Liver (tissue), 10 donors: ENCODE measurements at places on chromosomes 6 and 20. TPM values are rescaled to one million over a fixed set of nuclear protein-coding genes. Genes with fewer than 3 reads are reported as not detected.

- no peak overlapping the region for H3K4me3 ChIP-seq
- H3K27me3 ChIP-seq: no peaks in the 10 kb centered on the region
- no peaks in the 10 kb centered on the region for H3K36me3 ChIP-seq
Observed at GRCh38 chr20:14951105-14951504, 613.7 kb upstream of the FLRT3 start.

Gene CTCFL
- 0.08 TPM for total RNA-seq

Gene FABP7
- total RNA-seq: not detected

GRCh38 chr6:78835817-78836216 is 31.5 kb upstream of the IRAK1BP1 start:
- H3K27me3 ChIP-seq: no peaks in the 10 kb centered on the region
- DNase-seq: no peak
- H3K36me3 ChIP-seq: no peaks in the 10 kb centered on the region

GRCh38 chr6:124699038-124699437 is 263.2 kb upstream of the RNF217 start:
- H3K4me3 ChIP-seq: no peak overlapping the region
- no peaks in the 10 kb centered on the region for H3K36me3 ChIP-seq
- no peaks in the 10 kb centered on the region for H3K27me3 ChIP-seq
- no peak for DNase-seq

Gene ATP6V1G2
- 0.14 TPM for total RNA-seq

- no peaks in the 10 kb centered on the region for H3K27me3 ChIP-seq
- no peak overlapping the region for H3K27ac ChIP-seq
- H3K4me3 ChIP-seq: no peak overlapping the region
- H3K36me3 ChIP-seq: no peaks in the 10 kb centered on the region
- no peaks in the 10 kb centered on the region for H3K4me1 ChIP-seq
- peak; percentile 81 for DNase-seq
Observed at GRCh38 chr6:89610149-89610642, 28.4 kb downstream of the LYRM2 start.

Gene TMEM200A
- total RNA-seq: 0.08 TPM

DNA sequence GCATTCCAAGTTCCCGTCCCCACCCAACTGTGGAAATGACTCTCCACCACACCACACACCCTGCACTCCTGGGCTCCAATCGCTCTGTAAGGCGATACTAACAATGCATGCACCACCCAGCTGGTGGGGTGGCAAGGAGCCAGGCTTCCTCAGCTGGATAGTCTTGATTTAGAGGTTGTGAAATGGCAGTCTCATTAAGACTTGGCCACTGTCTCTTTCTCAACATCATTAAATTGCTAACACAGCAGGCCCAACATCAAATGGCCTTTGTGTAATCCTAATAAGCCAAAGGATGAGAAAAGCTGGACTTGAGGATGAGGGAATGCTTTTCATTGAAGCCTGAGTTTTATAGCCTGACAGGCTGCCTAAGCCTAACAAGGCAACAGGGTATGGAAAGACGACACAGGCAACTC is 223.7 kb downstream of the GMDS start:
- no peak for DNase-seq
- H3K27ac ChIP-seq: no peak overlapping the region
- no peaks in the 10 kb centered on the region for H3K27me3 ChIP-seq
- H3K36me3 ChIP-seq: no peaks in the 10 kb centered on the region
- peaks cover 1% of the 10 kb centered on the region for H3K4me1 ChIP-seq

Gene VSX1
- total RNA-seq: not detected

Gene DACT2
- 0.42 TPM for total RNA-seq

Gene SLC29A1
- total RNA-seq: 67.2 TPM

- peaks cover 25% of the 10 kb centered on the region for H3K4me1 ChIP-seq
- H3K4me3 ChIP-seq: peak overlapping the region; percentile 0
- H3K27ac ChIP-seq: peak overlapping the region; percentile 85
- H3K27me3 ChIP-seq: no peaks in the 10 kb centered on the region
- DNase-seq: no peak
- no peaks in the 10 kb centered on the region for H3K36me3 ChIP-seq
Observed at GRCh38 chr6:26214803-26215584, 127.8 kb downstream of the HFE start.

DNA sequence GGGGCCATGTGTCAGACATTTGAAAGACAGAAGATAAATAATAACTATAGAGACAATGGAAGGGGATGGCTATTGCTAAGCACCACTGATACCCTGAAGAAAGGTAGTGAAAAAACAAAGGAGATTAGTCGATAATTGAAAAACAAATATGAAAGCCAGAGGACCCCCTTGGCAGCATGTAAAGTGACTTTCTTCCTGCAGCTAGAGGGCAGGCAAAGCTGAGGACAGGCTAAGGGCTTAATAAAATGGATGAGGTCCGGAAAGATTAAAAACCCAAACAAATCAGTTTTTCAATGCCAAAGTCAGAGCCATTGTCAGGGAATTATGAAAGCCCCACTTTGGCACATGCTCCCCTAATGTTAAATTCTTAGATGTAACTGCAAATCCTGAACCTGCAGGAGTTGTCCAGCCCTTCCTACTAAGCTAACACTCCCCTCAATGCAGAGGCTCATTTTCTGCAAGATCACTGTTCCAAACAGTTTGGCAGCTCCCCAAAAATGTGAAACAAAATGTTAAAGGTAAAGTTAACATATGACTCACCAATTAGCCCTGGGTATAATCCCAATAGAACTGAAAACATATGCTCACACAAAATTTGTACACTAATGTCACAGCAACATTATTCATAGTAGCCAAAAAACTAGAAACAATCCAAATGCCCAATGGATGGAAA is 1177.9 kb downstream of the GRIK2 start:
- no peak overlapping the region for H3K27ac ChIP-seq
- H3K27me3 ChIP-seq: no peaks in the 10 kb centered on the region
- H3K4me1 ChIP-seq: no peaks in the 10 kb centered on the region
- DNase-seq: no peak
- no peak overlapping the region for H3K4me3 ChIP-seq

- H3K27me3 ChIP-seq: no peaks in the 10 kb centered on the region
- no peak overlapping the region for H3K4me3 ChIP-seq
- H3K36me3 ChIP-seq: no peaks in the 10 kb centered on the region
- no peak for DNase-seq
- no peak overlapping the region for H3K27ac ChIP-seq
Observed at GRCh38 chr6:124800222-124800621, 162.0 kb upstream of the RNF217 start.

Gene SLC17A9
- 73.1 TPM for total RNA-seq

DNA sequence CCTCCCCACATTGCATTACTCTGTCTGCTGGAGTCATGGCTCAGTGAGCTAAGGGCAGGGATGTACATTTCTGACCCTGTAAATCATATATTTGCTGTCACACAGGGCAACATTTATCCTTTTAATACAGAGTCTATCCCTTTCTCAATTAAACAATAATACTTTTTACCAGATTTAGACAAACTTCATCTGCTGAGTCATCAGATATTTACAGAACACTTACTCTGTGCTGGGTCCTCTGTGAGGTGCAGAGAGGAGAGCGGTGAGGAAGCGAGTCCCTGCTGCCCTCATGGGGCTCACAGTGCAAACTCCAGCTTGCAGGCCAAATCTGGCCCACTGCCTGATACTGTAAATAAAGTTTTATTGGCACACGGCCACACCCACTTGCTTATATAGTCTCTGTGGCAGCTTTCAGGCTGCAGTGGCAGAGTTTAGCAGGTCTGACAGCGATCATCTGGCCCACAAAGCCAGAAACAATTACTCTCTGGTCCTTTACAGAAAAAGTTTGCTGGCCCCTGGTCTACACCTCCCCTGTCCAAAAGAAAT is 144.5 kb downstream of the CDH26 start:
- no peaks in the 10 kb centered on the region for H3K4me1 ChIP-seq
- H3K4me3 ChIP-seq: no peak overlapping the region
- no peaks in the 10 kb centered on the region for H3K36me3 ChIP-seq
- no peak for DNase-seq

- no peaks in the 10 kb centered on the region for H3K36me3 ChIP-seq
- DNase-seq: no peak
- H3K27ac ChIP-seq: no peak overlapping the region
- H3K4me1 ChIP-seq: no peaks in the 10 kb centered on the region
- no peak overlapping the region for H3K4me3 ChIP-seq
Observed at GRCh38 chr20:11047559-11047958, 373.8 kb upstream of the JAG1 start.

Gene VWA7
- 2.0 TPM for total RNA-seq

Gene KIF25
- total RNA-seq: not detected
